ENCODE measurements at places on chromosomes 6 and 20.

DNA sequence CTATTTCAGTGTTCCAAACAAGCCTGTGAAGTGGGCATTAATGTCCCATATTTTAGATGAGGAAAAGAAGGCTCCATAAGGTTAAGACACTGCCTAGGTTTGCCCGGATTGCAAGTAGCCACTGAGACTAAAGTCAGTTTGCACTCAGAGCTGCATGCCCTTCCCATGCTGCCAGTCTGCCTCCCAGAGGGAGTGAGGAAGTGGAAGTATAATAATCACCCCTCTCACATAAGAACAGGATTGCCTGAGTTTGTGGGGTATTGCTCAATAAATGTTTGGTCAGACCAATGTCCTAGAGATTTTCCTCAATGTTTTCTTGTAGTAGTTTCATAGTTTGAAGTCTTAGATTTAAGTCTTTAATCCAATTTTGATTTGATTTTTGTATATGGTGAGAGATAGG lies 43.9 kb upstream of the CLIC5 start:
- no peak for DNase-seq

- DNase-seq: no peak
Observed at GRCh38 chr6:63549076-63549475, 23.2 kb upstream of the LOC128125822 start.

DNA sequence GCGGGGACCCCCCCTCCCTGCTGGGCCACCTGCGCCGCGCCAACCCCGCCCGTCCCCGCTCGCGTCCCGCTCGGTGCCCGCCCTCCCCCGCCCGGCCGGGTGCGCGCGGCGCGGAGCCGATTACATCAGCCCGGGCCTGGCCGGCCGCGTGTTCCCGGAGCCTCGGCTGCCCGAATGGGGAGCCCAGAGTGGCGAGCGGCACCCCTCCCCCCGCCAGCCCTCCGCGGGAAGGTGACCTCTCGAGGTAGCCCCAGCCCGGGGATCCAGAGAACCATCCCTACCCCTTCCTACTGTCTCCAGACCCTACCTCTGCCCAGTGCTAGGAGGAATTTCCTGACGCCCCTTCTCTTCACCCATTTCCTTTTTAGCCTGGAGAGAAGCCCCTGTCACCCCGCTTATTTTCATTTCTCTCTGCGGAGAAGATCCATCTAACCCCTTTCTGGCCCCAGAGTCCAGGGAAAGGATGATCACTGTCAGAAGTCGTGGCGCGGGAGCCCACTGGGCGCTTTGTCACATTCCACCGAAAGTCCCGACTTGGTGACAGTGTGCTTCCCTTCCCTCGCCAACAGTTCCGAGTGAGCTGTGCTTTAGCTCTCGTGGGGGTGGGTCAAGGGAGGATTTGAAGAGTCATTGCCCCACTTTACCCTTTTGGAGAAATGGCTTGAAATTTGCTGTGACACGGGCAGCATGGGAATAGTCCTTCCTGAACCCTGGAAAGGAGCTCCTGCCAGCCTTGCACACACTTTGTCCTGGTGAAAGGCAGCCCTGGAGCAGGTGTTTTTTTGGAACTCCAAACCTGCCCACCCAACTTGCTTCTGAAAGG lies 2.1 kb downstream of the VEGFA start:
- peak; percentile 74 for DNase-seq

- no peak for DNase-seq
Observed at GRCh38 chr6:37688078-37688850, 9.4 kb downstream of the MDGA1 start.

DNA sequence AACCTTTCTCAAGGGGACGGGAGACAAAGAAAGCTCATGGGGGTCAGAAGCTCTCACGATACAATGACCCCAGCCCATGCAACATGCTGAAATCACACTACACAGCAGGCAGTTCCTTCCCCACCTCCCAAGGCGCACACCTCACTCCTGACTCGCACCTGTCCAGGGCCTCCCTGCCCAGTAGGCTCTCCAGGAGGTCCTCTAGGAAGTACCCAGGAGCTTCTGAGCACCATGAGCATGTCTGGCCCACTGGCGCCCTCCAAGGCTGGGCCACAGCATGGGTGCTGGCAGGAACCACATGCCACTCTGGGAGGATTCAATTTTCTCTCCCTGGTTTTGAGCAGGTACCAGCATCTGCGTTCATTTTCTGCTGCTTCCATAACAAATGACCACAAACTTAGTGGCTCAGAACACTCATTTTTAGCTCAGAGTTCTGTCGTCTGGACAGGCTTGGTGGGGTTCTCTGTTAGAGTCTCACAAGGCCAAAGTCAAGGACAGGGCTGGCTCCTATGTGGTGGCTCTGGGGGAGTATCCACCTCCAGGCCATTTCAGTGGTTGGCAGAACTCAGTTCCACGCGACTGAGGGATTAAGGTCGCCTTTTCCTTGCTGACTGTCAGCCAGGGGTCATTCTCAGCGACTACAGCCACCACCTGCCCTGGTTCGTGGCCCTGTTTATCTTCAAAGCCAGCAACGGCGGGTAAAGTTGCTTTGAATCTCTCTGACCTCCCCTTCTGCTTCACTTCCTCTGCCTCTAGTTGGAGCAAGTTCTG lies 32.7 kb downstream of the ACSS1 start:
- DNase-seq: no peak

- no peak for DNase-seq
Observed at GRCh38 chr6:45477790-45478189, 100.1 kb upstream of the SUPT3H start.

DNA sequence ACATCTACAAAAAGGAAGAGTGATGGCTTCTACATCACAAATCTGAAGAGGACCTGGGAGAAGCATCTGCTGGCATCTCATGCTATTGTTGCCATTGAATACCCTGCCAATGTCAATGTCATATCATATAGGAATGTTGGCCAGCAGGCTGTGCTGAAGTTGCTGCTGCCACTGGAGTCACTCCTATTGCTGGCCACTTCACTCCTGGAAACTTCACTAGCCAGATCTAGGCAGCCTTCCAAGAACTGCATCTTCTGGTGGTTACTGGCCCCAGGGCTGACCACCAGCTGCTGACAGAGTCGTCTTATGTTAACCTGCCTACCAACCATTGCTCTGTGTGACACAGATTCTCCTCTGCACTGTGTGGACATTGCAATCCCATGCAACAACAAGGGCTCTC lies 111.8 kb downstream of the PERP start:
- no peak for DNase-seq

DNA sequence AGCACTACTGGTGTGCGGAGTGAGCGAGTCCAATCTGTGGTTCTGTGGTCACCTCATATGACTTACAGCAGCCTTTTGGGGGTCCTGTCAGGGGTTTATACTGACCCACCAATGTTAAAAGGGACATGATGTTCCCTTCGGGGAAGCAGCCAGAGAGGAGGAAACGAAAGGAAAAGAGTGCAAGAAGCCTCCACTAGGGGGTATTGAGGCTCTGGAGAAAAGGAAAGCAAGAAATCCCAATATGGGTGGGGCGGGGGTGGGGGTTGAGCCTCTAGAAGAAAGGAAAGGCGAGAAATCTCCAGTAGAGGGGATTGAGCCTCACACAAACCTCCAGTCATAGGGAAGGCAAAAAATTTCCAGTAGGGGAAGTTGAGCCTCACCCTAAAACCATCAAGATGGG lies 249.3 kb upstream of the ECI2 start:
- DNase-seq: no peak

GRCh38 chr6:53263917-53264316 lies 84.8 kb downstream of the ELOVL5 start:
- no peak for DNase-seq

- no peak for DNase-seq
Observed at GRCh38 chr20:19802492-19803158, 44.6 kb downstream of the RIN2 start.

DNA sequence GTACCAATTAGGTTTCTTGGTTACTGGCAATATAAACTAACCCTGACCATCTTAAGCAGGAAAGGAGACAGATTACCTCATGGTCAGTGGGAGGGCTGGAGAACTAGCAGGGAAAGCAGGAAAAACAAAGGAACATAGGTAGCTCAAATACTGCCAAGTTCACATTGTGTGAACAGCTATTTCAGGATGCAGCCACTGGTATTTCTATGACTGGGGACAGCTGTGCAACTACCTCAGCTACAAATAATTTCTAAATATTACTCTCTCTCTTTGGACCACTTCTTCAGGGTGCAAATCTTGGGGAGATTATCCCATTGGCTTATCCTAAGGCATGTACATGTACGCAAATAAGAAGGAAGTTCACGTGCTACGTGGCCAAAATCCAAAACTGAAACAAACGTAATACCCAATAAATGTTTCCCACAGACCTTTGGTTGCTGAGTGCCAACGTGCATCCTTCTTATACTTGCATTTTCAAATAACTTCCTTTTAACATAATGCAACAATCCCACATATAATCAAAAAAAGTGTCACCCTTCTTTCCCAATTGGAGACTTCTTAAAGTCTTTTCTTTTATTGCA lies 180.9 kb downstream of the PHF3 start:
- no peak for DNase-seq

DNA sequence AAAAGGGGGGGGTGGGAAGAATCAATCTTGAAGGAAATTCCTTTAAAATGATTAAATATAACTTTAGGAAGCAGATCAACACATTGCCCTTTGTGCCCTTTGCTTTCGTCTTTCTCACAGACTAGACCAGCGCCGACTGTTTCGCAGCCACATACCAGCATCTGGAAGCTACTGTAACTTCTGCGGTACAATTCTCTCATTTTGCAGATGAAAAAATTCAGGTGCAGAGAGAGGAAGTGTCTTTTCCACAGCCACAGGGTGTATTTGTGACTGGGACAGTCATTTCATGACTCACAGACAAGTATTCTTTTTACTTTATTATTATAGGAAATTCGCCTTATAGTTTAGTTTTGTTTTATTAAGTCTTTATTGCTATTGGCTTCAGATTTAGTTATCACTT lies 84.2 kb downstream of the UST start:
- DNase-seq: no peak

- DNase-seq: no peak
Observed at GRCh38 chr20:63335711-63336110, 25.4 kb downstream of the CHRNA4 start.

- DNase-seq: no peak
Observed at GRCh38 chr6:155440398-155441111, 15.1 kb downstream of the NOX3 start.

DNA sequence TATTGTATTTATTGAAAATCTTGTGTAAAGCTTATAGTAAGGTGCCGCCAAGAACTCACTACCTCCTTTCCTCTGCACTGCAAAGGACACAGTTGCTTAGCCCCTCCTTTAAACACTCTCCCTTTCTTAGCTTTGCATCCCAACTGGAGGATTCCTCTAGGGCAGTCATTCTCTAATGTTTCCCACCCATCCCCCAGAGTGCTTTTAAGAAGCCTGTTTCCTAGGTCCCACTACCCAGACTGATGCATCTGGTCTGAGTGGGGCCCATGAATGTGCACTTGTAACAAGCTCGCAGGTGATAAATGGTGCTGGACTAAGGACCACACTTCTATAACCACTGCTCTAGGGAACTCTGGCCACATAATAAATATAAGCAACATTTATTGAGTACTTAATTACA lies 55.2 kb downstream of the B4GALT5 start:
- no peak for DNase-seq

- DNase-seq: peak; percentile 18
Observed at GRCh38 chr6:40845553-40845952, 193.5 kb downstream of the UNC5CL start.

- DNase-seq: no peak
Observed at GRCh38 chr6:151434369-151434768, 17.6 kb downstream of the RMND1 start.

DNA sequence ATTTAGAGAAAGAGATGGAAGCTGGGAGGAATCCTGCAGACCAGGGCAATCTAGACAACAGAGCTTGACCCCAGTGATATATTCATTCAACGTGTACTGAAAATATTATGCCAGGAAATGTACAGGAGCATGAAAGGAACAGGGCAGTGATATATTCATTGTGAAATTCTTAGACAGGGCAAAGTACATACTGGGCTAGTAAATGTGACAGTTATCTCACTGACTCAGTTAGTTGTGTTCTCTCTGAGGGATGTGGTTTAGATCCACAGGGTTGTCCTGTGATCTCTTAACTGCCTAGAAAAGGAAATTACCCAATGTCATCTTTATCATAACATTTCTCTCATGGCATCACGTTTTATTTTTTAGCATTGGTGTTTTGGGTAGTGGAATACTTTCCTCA lies 891.3 kb downstream of the EYS start:
- DNase-seq: no peak

DNA sequence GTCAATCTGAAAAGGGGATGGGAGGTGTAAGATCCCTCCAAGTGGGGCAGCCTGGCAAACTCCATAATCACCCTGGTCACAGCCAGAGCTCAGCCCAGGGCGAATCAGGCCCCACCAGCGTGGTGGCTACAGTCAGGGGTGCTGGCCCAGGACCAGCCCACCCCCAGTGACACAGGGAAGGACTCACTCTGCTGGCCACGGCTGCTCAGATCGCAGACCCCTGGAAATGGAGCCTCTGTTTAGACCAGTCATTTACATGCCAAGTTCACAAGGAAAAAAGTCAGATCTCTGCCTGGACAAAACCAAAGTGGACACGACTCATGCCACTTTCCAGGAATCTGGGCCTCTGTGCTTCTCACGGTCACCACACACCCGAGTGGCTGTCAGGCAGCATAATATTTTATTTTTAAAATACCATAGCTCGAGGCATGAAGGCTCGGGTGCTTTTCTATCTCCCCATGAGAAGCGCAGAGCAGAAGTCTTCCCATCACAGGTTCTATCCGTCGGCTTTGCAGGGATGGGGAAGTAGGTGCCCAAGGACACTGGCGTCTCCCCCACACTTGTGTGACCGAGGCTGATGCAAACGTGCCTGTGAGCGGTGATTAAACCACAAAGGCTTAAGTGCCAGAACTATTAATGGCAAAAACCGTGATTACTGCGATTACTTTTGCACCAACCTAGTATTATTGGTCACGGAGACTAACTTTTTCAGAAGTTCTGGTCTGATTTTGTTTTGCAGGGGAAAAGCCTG lies 13.0 kb downstream of the PXDC1 start:
- no peak for DNase-seq

- peak; percentile 49 for DNase-seq
Observed at GRCh38 chr6:6003621-6004366, 2.9 kb downstream of the NRN1 start.

DNA sequence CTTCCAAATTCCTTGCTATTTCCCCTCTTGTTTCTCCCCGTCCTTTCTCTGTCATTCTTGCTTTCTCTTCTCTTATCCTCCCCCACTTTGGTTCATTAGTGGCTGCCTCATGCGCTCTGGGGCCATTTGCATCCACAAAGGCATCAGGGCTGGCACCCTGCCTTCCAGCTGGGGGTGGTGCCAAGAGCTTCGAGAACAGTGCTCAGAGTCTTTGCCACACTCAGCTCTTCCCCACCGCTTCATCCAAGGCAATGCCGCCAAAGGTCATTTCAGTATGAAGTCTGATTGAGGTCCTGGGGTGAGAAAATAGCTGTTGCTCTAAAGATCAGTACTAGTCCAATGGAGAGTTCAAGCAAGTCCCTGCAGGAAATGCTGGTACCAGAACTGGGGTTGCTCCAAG lies 22.7 kb downstream of the OLIG3 start:
- DNase-seq: no peak
